ENCODE measurements at places on chromosomes 7 and 10. TPM values are rescaled to one million over a fixed set of nuclear protein-coding genes. Genes with fewer than 3 reads are reported as not detected.

Gene DENND10
- total RNA-seq = 47.5 TPM

Gene SPACDR
- total RNA-seq = 1.7 TPM

GRCh38 chr7:64990936-64991335 is at the start of gene ZNF117:
ZNF117 (minus strand) TSS chr7:64991036.
- no peak for DNase-seq

DNA sequence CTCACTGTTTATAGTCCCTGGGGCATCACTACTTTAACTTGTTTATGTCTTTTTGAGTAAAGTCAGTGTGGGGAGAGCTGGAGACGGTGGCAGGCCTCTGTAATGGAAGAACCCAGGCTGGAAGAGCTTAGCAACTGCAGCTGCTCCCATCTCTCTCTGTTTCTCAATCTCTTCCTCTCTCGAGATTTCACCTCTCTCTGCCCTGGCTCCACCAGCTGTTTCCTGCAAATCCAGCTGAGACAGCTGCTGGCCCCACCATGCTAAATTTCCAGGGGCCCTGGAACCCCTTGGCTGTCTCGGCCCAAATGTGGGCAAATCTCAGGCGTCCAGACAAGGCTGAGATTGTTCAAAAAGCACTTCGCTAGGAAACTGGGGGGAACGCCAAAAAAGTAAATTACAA is 25.8 kb upstream of the SLF2 start:
- DNase-seq = no peak

GRCh38 chr10:86642021-86642420 is 12.3 kb upstream of the OPN4 start:
- no peak for DNase-seq

- DNase-seq = no peak
Measured at GRCh38 chr7:44974549-44974948, 4.3 kb downstream of the MYO1G start.

DNA sequence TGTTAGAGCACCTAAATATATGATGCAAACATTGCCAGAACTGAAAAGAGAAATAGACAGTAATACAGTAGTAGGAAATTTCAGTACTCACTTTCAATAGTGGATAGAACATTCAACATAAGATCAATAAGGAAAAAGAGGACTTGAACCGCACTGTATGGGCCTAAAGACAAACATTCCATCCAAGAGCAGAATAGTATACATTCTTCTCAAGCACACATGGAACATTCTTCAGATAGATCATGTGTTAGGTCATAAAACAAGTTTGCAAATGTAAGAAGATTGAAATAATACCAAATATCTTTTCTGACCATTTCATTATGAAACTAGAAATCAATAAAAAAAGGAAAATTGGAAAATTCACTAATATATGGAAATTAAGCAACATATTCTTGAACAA is 185.4 kb upstream of the FOXP2 start:
- no peak for DNase-seq

DNA sequence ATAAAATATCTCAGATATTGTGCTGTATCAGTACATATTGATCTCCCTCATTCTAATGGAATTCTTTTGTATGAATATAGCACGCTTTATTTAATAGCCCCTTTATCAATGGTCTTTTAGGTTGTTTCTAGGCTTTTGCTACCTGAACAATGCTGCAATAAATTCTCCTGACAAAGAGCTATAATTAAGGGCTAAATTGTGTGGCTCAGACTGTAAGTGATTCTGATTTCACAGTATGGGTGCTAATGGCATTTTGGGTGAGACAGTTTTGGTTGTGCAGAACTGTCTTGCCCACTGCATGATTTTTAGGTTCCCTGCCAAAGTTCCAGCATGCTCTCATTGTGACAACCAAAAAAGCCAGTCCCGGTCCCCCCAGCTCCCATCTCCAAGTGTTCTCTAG is 363.2 kb downstream of the REEP3 start:
- DNase-seq = no peak

Gene SYT15
- 1.6 TPM for total RNA-seq

DNA sequence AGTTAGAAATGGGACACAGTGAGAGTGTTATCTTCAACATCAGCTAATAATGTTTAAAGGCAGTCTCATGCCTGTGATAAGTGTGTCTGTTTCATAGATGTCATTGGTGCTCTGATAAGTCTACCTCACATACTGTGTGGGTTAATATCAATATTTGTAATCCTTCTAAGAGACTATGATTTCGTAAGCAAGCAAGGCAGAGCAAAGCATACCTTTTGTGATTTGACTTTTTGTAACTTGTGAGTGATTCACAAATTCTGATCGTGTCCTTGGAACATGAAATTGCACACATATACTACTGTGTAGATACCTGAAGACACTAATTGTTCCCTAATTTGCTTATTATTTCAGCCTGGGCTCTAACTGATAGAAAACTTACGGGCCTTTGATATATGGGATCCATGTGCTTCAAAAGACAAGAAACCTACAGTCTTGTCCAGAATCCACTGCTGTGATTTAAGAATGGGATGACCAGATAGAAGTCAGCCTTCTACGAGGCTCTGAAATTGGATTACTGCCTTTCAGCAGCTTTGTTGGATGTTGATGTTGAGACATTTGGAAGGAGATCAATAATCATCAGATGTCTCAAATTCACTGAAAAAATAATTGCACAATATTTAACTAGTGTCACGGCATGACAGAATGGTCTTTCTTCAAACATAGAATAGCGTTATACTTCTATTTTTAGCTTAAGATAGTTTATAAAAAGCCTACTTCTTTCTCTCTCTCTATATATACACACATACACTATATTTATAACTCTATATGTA is 63.2 kb upstream of the KLF6 start:
- no peak for DNase-seq

Gene NPC1L1
- 0.15 TPM for total RNA-seq

DNA sequence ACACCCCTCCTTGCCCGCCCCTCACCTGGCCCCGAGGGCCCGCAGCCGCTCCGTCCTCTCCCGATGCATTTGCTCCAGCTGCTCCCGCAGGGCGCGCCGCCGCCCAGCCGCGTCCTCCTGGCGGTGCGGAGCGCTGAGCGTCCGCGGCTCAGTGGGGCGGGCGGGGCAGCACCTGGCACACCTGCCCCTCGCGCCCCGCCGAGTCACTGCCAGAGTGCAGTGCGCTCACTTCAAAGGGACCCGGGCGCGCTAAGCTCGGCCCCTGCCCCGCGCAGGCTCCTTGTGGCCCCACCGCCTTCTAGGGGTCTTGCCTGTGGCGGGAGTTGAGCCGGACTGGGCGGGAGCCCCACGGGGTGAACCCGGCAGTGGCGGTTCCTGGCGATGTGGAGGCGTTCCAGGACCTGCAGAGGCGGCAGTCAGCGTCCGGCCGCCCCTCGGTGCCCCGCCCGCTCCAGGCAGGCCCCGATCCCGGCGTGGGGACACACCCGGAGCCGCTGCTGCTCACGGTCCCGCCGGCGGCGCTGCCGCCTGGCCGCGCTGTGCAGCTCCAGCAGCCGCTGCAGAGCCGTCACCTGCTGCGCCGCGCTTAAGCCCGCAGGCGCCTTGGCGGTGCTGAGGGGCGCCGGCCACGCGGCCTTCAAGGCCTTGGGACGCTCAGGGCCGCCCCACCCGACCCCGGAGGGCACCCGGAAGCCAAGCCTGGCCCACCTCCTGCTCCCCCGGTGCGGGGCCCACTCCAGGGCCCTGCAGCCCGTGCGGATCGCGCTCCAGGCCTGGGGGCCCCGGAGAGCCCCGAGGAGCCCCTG is 6.7 kb downstream of the ATP6V1F start:
- no peak for DNase-seq

Gene ANKRD61
- total RNA-seq = 0.17 TPM

Gene BMPR1A
- total RNA-seq = 42.6 TPM

DNA sequence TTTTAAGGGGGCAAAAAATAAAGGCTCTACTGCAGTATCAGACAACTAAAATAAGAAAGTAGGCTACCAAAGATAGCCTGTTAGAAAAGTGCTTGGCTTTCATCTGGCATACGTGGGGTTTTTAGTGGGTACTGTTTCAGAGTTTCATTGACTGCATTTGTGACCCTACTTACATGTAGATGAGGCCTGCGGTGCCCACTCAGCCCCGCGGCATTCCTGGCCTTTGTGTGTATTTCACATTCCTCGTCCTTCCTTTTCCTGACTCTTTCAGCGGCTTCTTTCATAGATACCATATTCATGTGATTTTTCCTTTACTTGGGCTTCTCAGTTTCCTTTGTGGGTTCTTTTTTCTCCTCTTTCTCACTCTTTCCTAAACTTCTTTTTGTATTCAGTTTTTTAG is 50.7 kb downstream of the UBE3C start:
- no peak for DNase-seq

DNA sequence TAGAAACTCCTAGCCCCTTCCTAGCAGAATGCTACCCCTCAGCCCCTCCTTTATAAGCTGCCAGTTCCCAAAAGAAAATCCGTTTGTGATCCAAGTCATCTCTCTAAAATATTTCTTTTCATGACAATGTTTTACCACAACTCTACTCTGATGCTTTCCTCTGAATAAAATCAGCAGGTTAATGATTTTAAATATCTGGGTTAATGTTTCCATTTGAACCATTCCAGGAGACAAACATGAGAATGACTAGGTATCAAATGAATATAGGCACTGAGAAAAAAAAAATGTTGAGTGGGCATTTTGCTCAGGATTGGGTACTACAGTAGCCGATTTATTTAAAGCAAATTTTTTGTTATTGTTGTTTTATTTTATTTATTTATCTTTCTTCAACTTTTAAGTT is 360.3 kb downstream of the WDR11 start:
- DNase-seq = no peak

DNA sequence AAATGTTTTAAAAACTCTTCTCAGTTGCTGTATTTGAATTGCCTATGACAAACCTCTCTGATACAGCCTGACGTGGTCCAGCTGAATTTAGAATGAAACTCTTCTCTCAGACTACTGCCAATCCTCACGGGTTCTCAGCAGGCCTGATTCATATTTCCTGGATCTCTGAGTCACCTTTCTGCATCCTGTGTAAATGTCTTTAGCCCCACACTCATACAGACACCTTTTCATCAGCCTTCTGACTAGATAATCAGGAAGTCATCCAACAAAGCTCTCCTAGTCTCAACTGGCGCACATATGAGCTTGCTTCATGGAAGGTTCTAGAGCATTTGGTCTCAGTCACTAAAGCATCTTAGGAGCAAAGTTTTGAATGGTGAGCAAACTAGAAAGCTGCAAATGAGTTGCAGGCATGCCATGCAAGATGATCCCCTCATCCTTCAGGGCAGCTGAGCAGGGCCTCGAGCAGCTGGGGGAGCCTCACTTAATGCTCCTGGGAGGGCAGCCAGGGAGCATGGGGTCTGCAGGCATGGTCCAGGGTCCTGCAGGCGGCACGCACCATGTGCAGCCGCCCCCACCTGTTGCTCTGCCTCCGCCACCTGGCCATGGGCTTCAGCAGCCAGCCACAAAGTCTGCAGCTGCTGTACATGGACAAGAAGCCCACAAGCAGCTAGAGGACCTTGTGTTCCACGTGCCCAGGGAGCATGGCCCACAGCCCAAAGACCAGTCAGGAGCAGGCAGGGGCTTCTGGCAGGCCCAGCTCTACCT is 182.8 kb downstream of the ARHGAP12 start:
- peak; percentile 48 for DNase-seq

Gene NEUROG3
- not detected for total RNA-seq

DNA sequence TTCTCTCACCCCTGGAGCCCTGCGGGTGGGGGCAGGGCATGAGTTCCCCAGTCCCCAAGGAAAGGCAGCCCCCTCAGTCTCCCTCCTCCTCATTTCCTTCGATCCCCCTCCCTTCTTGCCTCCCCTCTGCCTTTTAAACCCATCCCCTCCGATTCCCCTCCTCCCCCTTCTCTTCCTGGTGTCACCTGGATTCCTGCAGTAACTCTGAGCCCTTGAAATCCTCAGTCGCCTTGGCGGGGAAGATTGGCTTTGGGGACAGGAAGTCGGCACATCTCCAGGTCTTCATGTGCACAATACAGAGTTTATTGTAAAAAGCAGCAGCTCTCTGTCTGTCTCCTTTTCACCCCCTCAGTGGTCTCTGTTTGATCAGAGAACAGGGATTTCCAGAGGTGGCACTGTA is 1.3 kb upstream of the MUC12 start:
- no peak for DNase-seq

DNA sequence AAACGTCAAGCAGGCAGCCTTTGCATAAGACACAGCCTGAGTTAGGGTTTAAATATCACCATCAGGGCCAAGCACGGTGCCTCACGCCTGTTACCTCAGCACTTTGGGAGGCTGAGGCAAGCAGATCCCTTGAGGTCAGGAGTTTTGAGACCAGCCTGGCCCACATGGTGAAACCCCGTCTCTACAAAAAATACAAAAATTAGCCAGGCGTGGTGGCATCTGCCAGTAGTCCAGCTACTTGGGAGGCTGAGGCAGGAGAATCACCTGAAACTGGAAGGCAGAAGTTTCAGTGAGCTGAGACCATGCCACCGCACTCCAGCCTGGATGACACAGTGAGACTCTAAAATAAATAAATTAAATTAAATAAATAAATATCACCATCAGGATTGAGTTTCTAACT is 33.0 kb downstream of the SRPK2 start:
- no peak for DNase-seq

DNA sequence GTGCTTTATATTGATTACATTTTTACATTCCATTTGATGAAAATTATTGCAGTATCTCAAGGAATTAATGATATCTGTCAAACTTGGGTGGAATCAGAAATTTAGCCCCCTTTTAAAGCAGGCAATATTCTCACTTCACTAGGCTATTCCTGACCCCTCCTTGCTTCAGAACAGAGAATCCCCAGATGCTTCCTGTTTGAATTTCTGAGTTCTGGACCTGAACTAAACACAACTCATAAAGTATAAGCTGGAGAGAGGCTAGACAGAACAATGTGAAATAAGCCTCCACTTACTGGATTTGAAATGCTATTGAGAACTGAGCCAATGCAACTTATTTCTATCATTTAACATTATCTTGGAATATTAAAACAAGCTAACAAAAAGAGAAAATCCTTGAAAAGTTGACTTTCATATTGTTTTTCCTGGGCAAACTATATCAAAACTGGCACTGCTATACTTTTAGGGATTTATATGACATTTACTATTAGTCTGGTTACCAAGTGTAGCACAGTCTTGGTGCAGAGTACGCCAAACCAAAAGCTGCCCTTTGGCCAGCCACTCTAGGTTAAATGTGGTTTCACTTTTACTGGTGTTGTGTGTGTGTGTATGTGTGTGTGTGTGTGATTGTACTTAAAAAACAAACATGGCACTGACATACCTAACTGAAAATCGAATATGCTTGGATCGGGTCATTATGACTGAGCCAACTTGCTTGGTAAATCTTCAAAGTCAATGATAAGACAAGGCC is 19.0 kb upstream of the AGMO start:
- DNase-seq = no peak

GRCh38 chr10:96420228-96421009 is 61.6 kb upstream of the OPALIN start:
- DNase-seq = no peak

DNA sequence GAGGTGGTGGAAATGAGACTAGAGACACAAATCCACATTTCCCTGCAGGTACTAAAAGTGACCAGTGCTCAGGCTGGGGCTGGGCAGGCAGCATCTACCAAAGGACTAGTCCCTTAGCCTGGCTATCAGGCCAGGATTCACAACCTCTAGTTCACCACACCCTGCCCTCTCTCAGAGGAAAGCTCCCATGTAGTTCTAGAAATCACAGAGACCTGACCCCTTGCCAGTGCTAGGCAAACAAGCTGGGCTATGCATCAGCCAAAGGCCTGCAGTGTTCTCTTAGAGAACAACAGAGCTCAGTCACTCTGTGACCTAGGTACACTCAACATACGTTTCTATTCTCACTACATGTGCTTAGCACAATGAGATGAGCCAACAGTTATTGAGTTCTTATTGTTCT is 26.7 kb upstream of the LRRC4 start:
- no peak for DNase-seq

Measured in HCT116 (cell line).